ENCODE measurements at places on chromosomes 1 and 21.

GRCh38 chr1:184556665-184557064 is 169.8 kb downstream of the C1orf21 start:
- no peak for DNase-seq

GRCh38 chr1:107682467-107682866 is 282.5 kb downstream of the VAV3 start:
- DNase-seq, result no peak

DNA sequence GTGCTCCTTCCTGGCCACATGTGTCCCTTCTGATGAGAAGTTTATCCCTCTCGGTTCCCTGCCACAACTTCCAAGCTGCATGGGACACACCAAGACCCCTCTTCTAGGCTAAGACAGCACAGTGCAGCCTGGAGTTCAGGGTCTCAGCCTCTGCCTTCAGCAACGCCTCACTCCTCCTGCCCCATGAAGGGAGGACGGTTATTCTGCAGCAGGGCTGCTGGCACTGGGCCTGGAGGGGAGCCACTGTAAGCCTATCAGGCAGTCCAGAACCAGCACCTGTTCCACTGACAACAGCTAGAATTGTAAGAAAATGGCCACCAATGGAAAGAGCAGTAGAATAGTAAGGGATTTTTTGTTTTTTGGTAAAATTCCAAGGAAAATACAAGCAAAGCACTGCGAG is 72.3 kb downstream of the GALNT2 start:
- no peak for DNase-seq

GRCh38 chr1:102800406-102800805 is 307.9 kb downstream of the COL11A1 start:
- no peak for DNase-seq

- DNase-seq, result no peak
These were observed 104.4 kb downstream of the PTPN14 start for GRCh38 chr1:214446772-214447556.

- DNase-seq, result no peak
These were observed 25.2 kb downstream of the ACKR1 start for GRCh38 chr1:159229896-159230295.

DNA sequence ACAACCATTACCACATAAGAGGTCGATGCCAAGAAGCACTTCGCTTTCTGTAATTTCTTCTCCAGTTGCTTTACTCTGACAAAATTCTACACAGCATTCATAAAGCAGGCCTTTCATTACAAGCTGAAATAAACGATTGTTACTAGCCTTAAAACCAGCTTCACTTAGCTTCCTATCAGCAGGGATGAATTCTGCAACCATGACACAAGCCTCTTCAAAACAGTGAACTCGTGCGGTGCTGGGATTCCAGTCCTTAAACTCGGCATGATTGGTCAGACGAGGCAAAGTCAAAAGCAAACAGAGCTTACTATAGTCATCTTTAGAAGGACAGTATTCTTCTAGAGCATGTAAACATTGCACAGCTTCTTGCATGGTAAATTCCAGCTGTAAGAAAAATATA is 30.6 kb downstream of the WDR47 start:
- no peak for DNase-seq

- no peak for DNase-seq
These were observed 183.2 kb downstream of the TRABD2B start for GRCh38 chr1:47813970-47814369.

DNA sequence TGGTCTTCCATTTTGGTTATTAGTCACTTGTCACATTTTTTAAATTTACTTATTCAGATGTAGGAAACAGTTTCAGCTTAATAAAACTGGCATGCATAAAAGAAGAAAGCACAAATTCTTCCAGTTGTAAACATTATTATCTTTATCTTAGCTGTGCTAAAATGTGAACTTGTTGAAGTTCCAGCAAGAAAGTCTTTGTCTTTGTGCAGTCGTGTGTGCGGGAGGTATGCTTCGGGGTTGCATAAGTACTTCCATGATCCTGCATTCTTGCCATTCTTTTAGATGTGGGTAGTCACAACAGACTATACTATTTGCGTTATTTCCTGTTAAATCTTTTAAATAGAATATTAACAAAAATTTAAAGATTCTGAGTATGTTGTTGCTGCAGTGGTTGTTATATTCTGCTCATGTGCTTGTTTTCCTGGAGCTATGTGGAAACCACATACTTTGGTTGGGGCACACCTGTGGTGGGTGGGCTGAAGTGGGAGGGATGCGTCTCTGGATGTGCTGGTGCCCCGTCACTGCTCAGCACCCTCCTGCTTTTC is 49.9 kb downstream of the CBS start:
- DNase-seq, result no peak

DNA sequence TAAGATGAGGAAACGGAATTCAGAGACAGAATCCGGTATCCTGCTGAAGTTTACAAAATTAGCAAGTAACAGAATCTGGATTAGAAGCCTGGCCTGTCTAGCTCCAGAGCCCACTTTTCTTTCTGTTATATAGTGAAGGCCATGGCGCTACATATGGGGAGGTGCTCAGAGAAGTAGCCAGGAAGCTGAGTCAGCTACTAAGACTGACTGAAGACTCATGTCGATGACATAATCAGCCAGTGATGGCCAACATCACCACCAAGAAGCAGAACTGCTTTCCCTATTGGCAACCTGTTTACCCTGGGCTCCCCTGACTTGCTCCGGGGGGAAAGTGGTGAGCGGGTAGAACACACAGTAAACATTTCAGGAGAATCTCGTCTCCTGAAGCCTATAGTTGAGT is 18.8 kb downstream of the LRRC52 start:
- no peak for DNase-seq

DNA sequence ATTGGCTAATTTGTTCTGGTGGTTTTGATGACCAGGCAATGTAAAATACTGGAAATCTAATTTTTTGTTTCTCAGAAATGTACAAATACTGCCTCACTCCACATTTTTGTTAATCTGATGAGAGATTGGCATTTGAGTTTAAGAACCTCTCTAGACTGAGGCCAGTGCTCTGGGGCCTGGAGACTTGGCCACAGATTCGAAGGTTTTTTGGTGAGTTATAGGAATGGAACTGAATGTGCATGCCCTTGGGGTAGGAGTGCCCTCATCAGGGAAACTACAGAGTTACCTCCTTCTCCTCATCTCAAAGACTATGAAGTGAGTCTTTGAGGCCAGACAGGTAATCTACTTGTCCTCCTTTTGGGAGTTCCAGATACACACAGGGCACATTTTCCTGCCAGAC is 347.9 kb downstream of the LTN1 start:
- DNase-seq, result no peak

DNA sequence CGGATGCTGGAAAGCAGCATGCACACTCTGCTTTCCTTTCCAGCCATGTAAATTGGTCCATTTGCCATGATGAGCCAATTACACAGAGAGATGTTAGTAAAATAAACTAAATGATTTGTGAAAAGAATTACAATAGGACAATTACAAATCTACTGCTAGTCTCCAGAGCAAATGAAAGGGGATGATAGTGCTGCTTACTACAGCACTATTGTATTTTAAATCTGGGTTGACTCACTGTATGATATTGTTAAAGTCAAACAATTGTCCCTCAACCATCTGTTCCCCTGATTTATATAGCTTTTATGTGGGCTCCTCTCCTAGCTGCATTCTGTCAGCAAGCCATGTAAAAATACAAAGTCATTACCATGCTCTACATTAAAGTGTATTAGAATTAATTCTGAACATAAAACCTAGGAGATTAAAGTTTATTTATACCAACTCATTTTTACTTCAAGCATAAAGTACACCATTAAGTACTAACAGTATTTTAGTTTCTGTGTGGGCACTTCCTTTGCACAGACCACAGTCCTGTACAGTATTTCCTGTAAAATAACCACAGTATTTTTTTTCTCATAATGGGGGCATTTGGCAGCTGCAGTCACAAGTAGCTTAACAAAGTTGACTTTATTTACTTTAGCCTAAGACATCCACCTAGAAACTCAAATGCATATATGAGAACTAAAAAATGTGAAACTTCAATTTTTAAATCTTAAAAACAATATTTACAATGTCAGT is 135.8 kb downstream of the VAV3 start:
- DNase-seq, result no peak

GRCh38 chr1:160539990-160540858 is 17.2 kb upstream of the SLAMF6 start:
- no peak for DNase-seq

- no peak for DNase-seq
These were observed 143.9 kb downstream of the RGS7 start for GRCh38 chr1:241213139-241213538.

GRCh38 chr1:223742856-223743517 is 30.6 kb downstream of the CAPN2 start:
- DNase-seq, result no peak
